ENCODE measurements at places on chromosomes 5 and 9.

- no peak for DNase-seq
Observed at GRCh38 chr9:78725503-78725902, 428.6 kb downstream of the PSAT1 start.

DNA sequence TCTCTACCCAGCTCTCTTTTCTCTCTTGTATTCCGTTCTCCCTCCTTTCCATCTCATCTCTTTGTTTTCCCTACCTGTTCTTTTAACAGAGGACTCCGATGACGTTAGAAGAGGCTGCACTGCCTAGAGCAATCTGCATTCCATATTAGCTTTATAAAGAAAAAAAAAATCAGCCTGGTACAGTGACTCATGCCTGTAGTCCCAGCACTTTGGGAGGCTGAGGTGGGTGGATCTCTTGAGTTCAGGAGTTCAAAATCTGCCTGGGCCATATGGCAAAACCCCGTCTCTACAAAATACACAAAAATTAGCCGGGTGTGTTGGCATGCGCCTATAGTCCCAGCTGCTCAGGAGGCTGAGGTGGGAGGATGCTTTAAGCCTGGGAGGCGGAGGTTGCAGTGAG, 49.0 kb downstream of the DAPK1 start:
- DNase-seq: no peak

- DNase-seq: no peak
Observed at GRCh38 chr9:893843-894420, 52.4 kb downstream of the DMRT1 start.

GRCh38 chr9:68705531-68706362, 707 bp downstream of the PIP5K1B start:
- DNase-seq: no peak

GRCh38 chr9:99363509-99363908, 141.4 kb downstream of the SEC61B start:
- no peak for DNase-seq

DNA sequence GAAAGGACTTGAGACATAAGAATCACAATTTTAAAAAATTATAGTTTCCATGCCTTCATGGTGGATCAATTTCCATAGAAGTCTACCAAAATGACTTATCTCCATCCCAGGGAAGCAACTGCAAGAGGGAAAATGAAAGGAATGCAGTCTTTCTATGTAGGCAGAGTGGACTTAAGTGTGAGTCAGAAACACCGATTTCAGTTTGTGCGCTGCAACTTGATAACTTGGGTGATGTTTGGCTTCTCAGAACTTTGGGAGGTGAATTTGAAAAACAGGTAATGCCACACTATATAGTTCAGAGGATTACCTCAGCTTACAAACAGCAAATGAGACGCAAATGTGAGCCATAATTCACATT, 708 bp upstream of the CSNK1G3 start:
- DNase-seq: no peak

DNA sequence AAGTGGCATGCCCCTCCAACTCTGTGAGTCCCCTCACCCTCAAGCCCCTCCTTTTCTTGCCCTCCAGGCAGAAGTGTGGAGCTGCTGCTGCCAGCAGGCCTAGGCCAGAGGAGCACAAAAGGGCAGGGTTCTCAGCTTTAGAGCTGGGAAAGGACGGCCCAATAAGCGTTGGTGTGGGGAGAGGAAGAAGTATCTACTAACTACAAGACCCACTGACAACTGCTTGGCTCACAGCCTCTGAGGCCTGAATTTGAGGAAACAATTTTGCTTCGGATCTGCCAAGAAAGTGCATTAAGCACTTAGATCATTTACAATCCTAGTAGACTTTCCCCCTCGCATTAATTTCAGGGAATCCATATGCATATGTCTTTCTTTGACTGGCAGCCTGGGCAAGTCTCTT, 179.4 kb downstream of the SNX18 start:
- DNase-seq: no peak

- DNase-seq: no peak
Observed at GRCh38 chr5:180545248-180545647, 46.1 kb downstream of the SCGB3A1 start.

DNA sequence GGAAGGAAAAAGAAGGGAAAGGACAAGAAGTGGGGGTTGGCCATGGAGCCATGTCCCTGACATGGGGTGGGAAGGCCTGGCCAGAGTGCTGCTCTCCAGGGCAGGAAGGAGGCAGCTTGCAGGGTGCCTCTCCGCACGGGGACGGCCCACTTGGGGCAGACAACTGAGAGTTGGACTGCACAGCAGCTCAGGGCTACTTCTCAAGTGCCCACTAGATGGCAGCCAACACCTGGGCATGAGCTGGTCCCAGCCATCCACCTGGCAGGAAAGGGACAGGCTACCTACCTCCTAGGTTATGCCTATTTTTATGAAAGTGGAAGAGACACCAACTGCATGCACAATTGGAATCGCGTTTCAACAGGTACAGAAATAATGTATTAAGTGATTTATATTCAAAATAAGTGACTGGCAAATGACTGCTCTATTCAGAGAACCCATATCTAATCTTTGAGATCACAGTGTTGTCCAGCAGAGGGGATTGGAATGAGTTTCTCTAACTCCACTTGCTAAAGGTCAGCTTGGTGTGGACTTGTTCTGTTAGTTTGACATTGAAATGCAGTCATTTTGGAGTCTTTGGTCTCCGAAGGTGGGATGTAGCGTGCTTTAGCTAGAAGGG, 113.4 kb downstream of the SYK start:
- DNase-seq: no peak

DNA sequence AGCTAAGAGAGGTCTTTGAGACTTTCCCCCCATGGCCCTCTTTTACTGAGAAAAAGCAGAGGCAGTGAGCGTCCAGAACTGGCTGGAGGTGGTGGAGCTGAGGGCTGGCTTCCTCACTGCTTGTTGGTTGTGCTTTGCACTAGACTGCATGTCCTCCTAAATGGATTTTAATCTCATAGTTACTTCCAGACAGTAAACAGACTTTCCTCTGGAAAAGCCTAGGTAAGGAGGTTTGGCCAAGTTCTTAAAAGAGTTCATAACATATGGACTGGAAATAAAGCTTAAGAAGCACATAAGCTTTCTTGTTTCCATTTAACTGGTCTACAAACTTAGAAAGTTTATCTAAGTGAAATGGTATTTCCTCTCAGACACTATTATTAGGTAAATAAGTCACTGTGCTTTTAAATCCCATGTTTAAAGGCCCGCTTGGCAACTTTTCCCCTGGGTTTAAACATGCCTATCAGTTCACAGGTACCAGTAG, 2.0 kb downstream of the ASPN start:
- no peak for DNase-seq

- DNase-seq: no peak
Observed at GRCh38 chr5:10036136-10036815, 213.4 kb downstream of the ATPSCKMT start.

DNA sequence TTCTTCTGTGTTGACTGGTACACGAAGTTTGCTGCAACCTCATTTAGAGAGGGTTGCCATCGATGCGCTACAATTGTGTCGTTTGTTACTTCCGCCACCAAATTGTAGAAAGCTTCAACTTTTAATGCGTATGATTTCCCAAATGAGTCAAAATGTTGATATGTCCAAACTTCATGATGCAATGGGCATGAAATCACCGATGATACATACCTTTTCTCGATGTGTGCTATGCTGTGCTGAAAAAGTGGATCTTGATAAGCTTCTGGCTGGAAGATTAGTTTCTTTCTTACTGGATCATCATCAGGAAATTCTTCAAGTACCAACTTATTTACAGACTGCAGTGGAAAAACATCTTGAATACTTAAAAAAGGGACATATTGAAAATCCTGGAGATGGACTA, 65.7 kb downstream of the TMEM38B start:
- DNase-seq: no peak

GRCh38 chr5:178522361-178522760, 67.8 kb downstream of the COL23A1 start:
- DNase-seq: no peak

DNA sequence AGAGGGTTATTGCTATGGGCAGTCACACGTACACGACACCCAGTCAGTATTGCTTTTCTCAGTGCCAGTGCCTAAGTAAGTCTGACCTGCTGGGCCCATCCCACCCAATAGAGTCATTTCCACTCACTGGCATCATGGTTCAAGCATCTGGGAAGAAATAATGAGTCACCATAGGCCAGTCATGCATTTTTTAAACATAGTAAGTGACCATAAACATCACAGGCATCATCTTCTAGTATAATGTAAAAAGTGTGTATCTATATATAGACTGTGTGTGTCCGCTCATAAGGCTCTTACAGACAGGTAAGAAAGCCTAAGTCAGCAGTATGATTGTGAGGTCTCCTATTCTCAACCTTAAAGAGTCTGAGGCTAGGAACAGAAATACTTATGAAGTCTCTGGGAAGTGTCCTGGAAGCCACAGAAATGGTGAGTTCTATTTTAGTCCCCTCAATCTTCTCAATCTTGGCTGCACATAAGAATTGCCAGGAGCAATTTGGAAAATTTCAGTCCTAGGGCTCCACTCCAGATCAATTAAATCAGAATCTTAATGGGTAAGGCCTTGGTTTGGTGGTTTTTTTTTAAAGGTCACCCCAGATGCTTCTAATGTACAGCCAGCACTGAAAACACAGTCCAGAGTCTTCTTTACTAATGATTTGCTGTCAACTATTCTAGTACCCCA, 65.2 kb downstream of the ZNF366 start:
- DNase-seq: no peak

DNA sequence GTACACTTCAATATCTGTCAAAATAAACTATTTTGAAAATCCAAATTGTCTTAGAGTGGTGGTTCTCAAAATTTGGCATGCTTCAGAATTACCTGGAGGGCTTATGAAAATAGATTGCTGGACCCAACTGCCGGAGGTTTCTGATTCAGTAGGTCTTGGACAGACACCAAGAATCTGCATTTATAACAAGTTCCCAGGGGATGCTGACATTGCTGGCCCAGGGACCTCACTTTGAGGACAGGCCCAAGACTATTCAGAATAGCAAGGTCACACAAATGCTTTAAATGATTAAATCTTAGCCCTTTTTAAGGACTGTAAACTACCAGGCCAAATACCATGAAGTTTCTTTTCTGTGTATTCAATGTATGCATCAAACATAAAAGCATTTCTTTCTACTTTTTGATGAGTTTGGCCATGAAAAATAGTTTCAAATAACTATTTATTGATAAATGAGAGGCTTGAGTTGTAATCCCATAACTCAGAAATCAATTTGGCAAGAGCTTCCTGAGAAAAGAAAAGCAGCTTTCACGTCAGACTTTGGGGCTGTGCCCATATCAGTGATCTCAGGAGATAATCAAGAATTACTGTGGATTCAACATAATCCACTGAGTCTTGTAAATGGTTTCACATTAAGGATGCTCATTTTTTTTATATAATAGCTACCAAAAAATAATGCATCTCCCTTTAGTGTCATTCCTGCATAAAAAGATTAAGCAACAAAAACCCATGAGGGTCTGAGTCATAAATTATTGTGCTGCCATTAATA, 191.4 kb downstream of the FRMD3 start:
- no peak for DNase-seq

GRCh38 chr9:80387828-80388227, 816.1 kb downstream of the TLE4 start:
- DNase-seq: no peak

DNA sequence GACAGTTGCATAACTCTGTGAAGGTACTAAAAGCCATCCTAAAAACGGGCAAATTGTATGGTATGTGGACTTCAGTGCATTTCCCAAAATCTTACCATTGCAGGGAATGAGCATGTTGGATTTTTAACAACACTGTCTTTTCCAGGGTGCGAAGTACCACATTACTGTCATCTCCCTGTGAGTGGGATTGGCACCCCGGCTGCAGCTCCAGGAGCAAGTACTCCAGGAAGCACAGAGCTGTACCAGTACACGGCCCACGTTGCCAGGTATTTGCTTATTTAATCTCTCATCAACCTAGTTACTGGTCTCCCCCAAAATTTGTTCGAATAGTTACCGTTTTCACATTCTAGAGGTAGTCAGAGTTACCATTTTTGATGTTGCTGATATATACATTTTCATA, 22.6 kb upstream of the TJP2 start:
- DNase-seq: no peak

DNA sequence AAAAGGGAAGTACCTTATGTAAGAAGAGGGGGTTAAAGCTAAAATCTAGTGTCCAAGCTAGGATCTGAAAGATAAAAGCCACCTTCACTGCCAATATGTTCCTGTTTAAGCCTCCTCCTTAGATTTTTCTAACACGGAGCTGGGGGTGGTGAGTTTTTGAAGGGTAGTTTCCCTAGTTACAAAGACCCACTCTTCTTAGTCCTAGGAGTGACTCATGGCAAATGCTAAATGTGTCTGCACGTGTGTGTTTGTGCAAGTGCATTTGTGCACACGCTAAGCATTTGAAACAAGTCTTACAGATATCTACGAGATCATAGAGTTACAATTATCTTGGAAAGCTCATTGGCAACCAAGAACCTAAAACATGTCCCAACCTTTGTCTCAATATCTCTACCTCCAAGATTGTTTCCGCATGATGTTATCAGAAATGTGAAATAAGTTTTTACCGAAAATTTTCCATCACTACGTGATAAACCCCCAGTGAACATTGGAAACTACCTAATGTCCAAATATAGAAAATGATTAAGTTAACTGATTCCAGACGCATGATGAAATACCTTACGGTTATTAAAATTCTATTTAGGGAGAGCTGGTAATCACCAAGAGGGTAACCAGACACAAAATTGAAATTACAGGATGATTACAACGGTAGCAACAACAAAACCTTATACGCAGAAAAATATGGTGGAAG, 78.0 kb upstream of the HRH2 start:
- DNase-seq: no peak

- DNase-seq: no peak
Observed at GRCh38 chr5:108729242-108729615, 18.5 kb upstream of the FER start.

DNA sequence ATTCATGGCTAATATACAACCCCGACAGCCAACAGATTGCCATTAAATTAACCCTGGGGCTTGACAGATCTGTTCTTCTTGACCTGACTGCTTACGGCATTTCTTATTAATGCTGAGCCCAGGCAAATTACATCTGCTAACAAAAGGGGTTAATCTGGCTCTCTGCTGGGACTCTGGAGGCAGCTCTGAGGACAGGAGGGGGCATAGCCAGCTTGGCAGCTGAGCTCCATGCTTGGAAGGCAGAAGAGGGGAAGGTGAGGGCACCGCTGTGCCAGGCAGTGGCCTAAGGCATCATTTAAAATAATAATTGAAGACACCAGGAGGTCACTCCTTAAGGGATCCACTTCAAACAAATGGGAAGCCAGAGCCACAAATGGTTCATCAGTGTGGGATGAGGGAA, 126.0 kb upstream of the GPR151 start:
- no peak for DNase-seq

DNA sequence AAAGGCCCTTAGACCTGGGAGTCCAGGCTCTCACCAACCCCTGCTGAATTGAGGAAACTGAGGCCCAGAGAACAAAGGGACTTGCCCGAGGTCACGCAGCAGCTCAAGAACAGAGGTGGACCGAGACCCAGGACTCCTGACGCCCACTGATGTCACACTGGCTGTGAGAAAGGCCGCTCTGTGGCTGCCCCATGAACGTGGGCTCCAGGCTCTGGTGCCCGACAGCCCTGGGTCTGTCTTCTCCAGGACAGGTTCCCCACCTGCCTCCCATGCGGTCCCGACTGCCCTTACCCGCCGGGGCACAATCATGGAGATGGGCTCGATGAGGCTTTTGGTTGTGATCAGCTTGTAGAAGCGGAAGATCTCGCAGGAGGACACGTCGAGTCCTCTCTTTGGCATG, 9.3 kb upstream of the TRIM14 start:
- no peak for DNase-seq

GRCh38 chr5:109451146-109451545, 41.4 kb upstream of the PJA2 start:
- no peak for DNase-seq

Measured in cortex of kidney (tissue), 1 donor.